ENCODE measurements at places on chromosomes 4 and X. TPM values are rescaled to one million over a fixed set of nuclear protein-coding genes. Genes with fewer than 3 reads are reported as not detected.

DNA sequence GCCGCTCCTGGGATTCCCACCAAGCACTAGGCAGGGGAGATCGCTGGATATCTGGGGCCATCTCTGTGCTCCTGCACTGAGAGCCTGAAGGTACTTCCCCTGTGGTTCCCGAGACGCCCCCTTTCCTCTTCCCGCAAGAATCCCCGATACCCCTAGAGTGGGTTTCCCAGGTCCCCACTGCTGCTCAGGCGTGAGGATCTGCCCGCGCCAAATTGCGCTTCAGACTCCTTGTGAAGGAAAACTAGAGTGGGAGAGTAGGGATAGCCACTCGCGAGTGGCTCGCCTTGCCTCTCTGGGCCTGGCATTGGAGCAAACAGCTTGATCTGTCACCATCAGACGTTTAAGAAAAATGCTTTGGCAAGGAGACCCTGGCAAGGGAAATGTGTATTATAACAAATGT lies 1.5 kb downstream of the IL1RAPL2 start:
- no peaks in the 10 kb centered on the region for H3K36me3 ChIP-seq
- H3K4me1 ChIP-seq, result no peaks in the 10 kb centered on the region
- no peak for DNase-seq
- no peak overlapping the region for H3K27ac ChIP-seq
- peaks cover 20% of the 10 kb centered on the region for H3K27me3 ChIP-seq

- DNase-seq, result no peak
- H3K4me1 ChIP-seq, result no peaks in the 10 kb centered on the region
- no peaks in the 10 kb centered on the region for H3K36me3 ChIP-seq
Measured at GRCh38 chr4:142427456-142427855, 418.6 kb downstream of the INPP4B start.

- H3K27me3 ChIP-seq, result no peaks in the 10 kb centered on the region
- H3K36me3 ChIP-seq, result no peaks in the 10 kb centered on the region
- no peak overlapping the region for H3K4me3 ChIP-seq
- no peak overlapping the region for H3K27ac ChIP-seq
- DNase-seq, result no peak
Measured at GRCh38 chr4:16783119-16783518, 115.3 kb downstream of the LDB2 start.

GRCh38 chr4:16029262-16029661 lies 54.6 kb downstream of the PROM1 start:
- peaks cover 22% of the 10 kb centered on the region for H3K4me1 ChIP-seq
- no peaks in the 10 kb centered on the region for H3K36me3 ChIP-seq
- peak overlapping the region; percentile 19 for H3K4me3 ChIP-seq
- peak overlapping the region; percentile 20 for H3K27ac ChIP-seq
- peak; percentile 78 for DNase-seq
- H3K27me3 ChIP-seq, result no peaks in the 10 kb centered on the region

DNA sequence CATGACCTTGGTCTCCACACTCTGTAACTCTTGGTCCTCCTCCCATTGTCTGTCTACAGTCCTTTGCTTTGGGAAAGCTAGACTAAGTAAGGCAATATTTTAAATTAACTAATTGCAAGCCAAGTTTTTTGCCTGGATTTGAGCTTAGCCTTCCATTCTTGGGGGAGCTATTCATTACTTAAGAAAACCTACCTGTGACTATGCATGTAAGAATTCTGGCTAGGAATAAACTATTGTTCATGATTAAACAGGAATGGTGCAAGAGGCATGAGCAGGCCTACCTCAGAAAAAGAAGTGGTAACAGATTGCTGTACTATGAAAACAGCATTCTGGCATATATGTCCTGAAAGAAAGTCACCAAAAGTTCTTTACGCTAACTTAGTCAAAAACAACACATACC lies 309.4 kb downstream of the MAPK10 start:
- no peaks in the 10 kb centered on the region for H3K36me3 ChIP-seq
- no peaks in the 10 kb centered on the region for H3K4me1 ChIP-seq
- no peak overlapping the region for H3K4me3 ChIP-seq
- no peak for DNase-seq

- peaks cover 10% of the 10 kb centered on the region for H3K4me1 ChIP-seq
- no peak overlapping the region for H3K4me3 ChIP-seq
- H3K27me3 ChIP-seq, result no peaks in the 10 kb centered on the region
- H3K27ac ChIP-seq, result no peak overlapping the region
Measured at GRCh38 chr4:98685225-98686042, 27.0 kb upstream of the TSPAN5 start.

DNA sequence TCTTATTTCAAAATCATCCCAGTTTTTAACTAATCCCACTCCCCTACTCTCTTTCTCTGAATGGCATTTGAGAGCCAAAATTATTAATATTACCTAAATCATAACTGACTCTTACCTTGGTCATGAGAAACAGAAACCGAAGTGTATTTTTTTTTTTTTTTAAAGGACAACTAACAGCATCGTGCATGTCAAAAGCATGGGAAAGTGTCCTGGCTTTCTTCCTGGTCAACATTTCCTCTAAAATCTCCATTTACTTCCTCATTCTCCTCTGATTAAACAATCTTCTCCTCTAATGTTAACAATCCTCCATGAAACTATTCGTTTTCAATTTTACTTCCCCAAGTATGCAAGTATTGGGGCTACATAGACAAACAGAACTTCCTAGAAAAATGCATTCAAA lies 2.1 kb upstream of the STS start:
- H3K4me1 ChIP-seq, result no peaks in the 10 kb centered on the region
- no peak overlapping the region for H3K4me3 ChIP-seq
- H3K27me3 ChIP-seq, result no peaks in the 10 kb centered on the region
- no peaks in the 10 kb centered on the region for H3K36me3 ChIP-seq
- no peak overlapping the region for H3K27ac ChIP-seq

DNA sequence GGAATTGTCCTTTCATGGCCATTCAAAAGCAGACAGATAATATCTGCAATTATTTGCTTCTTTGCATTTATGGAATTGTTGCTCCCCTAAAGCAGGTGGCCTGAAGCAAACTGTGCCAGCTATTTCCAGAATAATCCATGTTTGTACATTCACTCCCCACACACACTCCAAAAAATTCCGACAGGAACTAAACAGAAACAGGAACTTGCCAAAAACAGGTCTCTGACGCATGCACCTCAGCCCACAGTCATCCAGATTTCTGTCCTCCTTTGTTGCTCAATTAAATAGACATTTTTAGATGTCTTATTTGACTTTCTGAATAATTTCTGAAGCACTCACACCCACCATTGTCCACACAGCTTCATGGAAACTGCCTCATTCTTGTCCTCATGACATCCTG lies 71.5 kb upstream of the EDNRA start:
- H3K36me3 ChIP-seq, result no peaks in the 10 kb centered on the region
- H3K4me3 ChIP-seq, result no peak overlapping the region
- no peaks in the 10 kb centered on the region for H3K4me1 ChIP-seq

GRCh38 chrX:101550751-101551379 lies 518 bp downstream of the ARMCX1 start:
- peaks cover 3% of the 10 kb centered on the region for H3K4me1 ChIP-seq
- peak overlapping the region; percentile 75 for H3K4me3 ChIP-seq
- no peaks in the 10 kb centered on the region for H3K36me3 ChIP-seq
- no peaks in the 10 kb centered on the region for H3K27me3 ChIP-seq
- peak; percentile 20 for DNase-seq
- peak overlapping the region; percentile 93 for H3K27ac ChIP-seq

DNA sequence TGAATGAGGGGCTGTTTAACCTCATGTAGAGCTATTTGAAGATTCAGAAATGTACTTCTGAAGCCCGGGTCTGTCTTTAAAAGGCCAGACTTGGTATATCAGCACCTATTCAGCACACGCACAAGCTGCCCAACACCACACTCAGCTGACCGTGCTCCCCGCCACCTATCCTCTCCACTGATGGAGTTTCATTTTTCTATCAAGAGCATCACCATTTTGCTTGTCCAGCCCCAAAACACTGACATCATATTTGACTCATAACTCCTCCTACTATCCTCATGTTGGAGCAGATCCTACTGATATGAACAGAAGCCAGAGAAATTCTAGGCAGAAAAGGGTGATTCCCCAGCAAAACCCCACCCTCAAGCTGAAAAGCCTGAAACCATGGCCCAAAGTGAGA lies 100.3 kb downstream of the SORBS2 start:
- no peaks in the 10 kb centered on the region for H3K27me3 ChIP-seq
- H3K4me3 ChIP-seq, result no peak overlapping the region
- H3K36me3 ChIP-seq, result no peaks in the 10 kb centered on the region
- DNase-seq, result peak; percentile 54
- H3K27ac ChIP-seq, result peak overlapping the region; percentile 17

GRCh38 chr4:153628796-153629315 lies 55.2 kb upstream of the TLR2 start:
- H3K36me3 ChIP-seq, result peaks cover 13% of the 10 kb centered on the region
- no peak overlapping the region for H3K27ac ChIP-seq
- no peak overlapping the region for H3K4me3 ChIP-seq
- H3K27me3 ChIP-seq, result no peaks in the 10 kb centered on the region
- H3K4me1 ChIP-seq, result no peaks in the 10 kb centered on the region

GRCh38 chr4:143337600-143338287 lies 1.1 kb downstream of the GAB1 start:
- H3K4me3 ChIP-seq, result peak overlapping the region; percentile 78
- no peaks in the 10 kb centered on the region for H3K27me3 ChIP-seq
- H3K27ac ChIP-seq, result peak overlapping the region; percentile 86
- no peaks in the 10 kb centered on the region for H3K36me3 ChIP-seq

DNA sequence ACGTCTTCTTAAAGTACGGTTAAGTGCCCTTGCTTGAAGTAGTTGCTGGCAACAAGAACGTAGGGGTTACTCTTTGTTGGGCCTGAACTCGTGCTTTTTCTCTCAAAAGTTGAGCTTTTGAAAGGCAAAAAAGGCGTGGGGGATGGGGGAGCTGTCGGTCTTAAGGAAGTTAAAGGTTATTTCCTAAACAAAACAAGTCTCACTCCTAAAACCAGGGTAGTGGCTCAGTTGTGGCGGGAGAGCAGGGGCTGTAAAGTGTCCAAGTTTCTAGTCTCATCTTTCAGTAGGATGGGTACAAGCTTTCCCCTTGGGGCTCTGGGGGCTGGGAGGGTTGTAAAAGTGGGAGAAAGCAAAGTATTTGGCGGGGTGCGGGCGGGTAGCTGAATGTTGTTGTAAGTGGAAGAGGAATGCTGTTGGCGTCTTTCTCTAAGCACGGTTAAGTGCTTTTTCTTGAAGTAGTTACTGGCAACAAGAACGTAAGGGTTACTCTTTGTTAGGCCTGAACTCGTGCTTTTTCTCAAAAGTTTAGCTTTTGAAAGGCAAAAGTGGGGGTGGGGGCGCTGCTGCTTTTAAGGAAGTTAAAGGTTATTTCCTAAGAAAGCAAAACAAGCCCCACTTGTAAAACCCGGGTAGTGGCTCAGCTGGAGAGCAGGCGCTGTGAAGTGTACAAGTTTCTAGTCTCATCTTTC lies 904 bp upstream of the WDR1 start:
- peak overlapping the region; percentile 86 for H3K27ac ChIP-seq
- peak overlapping the region; percentile 71 for H3K4me3 ChIP-seq
- H3K4me1 ChIP-seq, result peaks cover 33% of the 10 kb centered on the region

DNA sequence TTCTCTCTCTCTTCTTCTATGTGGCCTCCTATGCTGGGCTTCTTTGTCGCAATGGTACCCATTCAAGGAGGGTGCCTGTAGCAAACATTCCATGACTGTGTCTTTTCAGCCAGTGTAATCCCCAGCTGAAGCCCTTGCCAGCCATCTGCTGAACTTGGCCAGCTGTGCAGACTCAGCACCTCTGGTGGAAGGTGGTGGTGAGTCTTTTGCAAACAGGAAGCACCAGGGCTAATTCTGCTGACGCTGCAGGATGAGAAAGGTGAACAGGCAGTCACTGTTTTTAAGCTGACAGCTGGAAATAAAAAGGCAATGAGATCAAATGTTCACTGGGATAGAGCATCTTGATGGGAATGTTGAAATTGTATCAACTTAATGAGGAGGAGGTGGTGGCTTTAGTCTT lies 298.7 kb upstream of the CLNK start:
- H3K36me3 ChIP-seq, result no peaks in the 10 kb centered on the region
- H3K27me3 ChIP-seq, result no peaks in the 10 kb centered on the region
- no peaks in the 10 kb centered on the region for H3K4me1 ChIP-seq
- DNase-seq, result no peak
- H3K4me3 ChIP-seq, result no peak overlapping the region

Gene IL3RA
- total RNA-seq, result not detected

Gene SULT1E1
- total RNA-seq, result not detected

Gene DDX3X
- total RNA-seq, result 204 TPM

Gene SPRY1
- 44.5 TPM for total RNA-seq

Gene TLL1
- total RNA-seq, result 2.7 TPM

Gene MAGEA11
- total RNA-seq, result not detected

Gene DOK7
- not detected for total RNA-seq

Gene HSFX2
- total RNA-seq, result not detected

Gene DDX60
- total RNA-seq, result 59.5 TPM
